ENCODE measurements at places on chromosomes 5 and 9.

- DNase-seq = no peak
Measured at GRCh38 chr5:133284306-133284705, 232.5 kb downstream of the HSPA4 start.

DNA sequence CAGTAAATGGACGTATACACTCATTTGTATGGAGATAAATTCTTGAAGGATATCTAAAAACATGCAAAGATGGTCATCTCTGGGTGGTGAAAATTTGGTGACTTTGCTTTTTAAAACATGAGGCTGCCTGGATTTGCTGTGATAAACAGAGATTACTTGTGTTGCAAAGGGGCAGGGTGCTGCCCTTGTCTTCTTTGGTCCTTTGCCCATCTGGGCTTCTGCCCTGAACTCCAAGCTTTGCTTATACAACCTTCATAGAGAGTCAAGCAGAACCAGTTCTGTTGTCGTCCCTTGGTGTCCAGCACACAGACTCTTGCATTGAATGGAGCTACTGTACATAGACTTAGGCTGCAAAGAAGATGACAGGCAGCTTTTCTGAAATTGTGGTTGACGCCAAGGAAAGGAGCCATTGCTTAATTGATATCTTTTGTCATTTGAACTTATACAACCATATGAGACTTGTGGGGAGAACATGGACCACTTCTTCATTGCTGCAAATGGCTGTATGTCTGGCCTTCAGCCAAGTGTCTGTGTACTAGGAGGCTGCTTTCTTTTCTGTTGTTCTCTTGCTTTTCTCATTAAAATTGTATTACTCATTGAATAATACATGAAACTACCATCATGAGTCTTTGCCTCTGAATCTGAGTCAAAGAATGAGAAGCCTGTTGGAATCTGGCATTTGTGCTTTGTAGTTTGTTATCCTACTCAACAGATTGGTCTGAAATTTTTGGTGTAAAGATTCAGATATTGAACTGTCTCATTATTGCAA lies 152.5 kb downstream of the DMRT2 start:
- DNase-seq = no peak

GRCh38 chr9:18623221-18624079 lies 149.5 kb downstream of the ADAMTSL1 start:
- DNase-seq = no peak

- DNase-seq = peak; percentile 12
Measured at GRCh38 chr9:121992571-121993212, 100.4 kb downstream of the TTLL11 start.

DNA sequence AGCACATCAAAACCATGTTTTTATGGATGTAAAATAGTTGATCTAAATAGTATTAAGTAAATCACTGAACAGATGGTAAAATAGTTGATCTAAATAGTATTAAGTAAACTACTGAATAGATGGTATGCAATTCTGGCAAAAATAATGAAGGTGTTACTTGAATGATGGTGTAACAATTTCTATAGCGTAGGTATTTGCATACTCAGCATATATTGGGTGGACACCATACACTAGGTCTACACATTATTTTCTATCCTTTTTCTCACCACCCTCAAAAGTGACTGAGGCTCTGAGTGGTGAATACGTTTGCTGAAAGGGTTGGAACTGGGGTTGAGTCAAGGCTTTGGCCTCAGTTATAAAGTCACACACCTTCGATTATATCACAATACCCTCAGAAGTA lies 81.3 kb downstream of the ATP10B start:
- DNase-seq = no peak

DNA sequence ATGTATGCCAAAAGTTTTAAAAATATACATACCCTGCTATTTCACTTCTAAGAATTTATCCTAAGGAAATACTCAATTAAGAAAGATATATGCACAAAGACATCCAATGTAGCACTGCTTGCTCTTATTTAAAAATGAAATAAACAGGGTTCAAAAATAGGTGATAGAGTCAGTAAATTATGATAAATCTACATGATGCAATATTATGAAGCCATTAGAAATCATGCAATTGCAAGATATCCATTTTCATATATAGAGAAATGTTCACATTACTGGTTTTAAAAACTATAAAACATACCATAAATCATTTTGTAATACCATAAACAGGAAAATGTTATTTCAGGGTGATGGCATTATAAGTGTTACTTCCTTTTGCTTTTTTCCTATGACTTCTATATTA lies 8.6 kb upstream of the SLC12A2 start:
- no peak for DNase-seq
